ENCODE measurements at places on chromosomes 11 and 22.

DNA sequence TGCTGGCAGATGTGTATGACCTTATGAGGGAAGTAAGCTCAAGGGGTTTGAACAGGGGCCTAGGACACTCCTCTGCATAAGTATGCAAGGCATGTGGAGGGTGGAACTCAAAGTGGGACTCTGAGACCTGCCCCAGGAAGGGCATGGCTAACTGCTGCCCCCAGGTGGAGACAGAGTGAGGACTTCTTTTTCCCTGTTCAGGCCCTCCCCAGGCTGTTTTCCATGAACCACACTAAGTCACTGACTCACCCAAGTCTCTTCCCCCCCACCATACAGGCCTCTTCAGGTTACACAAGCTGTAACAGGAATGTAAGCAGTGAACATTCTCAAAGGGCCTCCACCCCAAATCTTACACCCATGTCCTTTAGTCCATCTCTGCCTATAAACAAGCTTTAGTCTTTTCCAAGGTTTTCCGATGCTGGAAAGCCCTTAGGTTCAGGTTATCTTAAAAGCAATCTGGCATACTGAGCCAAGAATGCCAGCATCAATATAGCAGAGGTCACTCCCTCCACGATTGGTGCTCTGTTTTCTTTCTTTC lies 13.1 kb downstream of the EEF1G start:
- DNase-seq = peak; percentile 71

GRCh38 chr11:9669954-9670353 lies 6.1 kb downstream of the SWAP70 start:
- DNase-seq = no peak

GRCh38 chr11:118939404-118939915 lies 13.7 kb upstream of the BCL9L start:
- no peak for DNase-seq

GRCh38 chr11:66509131-66509561 lies 1.3 kb upstream of the BBS1 start:
- no peak for DNase-seq

DNA sequence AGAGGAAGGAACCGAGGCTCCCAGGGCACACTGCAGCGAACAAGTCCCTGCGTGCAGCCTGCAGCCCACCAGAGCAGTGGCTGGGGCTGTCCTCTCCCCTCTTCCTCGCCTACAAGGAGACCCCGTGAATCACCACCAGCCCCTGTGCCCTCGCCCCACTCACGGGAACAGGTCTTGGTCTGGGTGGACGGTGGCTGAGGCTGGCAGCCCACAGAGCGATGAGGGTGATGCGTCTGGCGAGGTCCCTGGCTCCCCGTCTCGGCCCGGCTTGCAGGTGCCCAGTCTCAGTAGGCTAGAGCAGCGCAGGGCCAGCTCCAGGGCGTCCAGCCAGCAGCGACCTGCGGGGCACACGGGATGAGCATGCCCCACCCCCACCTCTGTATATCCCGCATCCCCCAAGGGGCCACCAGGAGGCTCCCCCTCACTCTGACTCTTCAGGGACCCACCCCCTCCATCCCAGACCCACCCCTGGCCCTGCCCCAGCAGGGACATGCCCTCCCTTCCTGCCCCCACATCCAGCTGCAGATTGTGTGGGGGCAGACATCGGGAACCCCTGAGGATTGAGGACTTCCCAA lies 50.5 kb upstream of the CARS1 start:
- DNase-seq = no peak

DNA sequence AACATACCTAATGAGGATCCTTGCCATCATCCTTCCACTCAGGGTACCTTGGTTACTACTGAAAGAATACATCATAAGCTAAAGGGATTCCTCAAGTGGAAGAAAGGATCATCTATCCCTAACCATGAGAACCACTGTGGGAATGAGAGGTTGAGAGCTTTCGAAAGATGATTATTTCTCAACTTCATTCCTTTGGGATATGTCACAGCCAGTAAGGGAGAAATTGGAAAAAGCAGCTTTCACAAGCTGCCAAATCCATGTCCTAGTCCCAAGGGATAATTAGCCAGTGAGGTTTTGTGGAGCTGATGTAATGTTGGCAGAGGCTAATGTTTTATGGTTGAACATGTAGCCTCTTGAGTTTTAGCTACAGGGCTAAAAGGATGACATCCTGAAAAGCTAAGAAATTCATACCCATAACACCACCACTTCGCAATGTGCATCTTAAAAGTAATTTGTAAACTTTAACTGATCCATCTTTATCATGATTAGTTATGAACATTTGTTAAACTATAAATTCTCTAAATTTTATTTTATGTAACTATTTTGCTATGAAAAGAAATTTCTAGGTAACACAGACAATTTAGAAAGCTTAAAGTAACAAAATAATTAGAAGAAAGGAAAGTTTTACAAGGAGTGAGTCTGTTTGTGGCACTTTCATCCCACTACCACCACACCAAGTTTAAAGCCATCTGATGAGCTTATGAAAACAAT lies 123.9 kb downstream of the MRTFA start:
- no peak for DNase-seq

DNA sequence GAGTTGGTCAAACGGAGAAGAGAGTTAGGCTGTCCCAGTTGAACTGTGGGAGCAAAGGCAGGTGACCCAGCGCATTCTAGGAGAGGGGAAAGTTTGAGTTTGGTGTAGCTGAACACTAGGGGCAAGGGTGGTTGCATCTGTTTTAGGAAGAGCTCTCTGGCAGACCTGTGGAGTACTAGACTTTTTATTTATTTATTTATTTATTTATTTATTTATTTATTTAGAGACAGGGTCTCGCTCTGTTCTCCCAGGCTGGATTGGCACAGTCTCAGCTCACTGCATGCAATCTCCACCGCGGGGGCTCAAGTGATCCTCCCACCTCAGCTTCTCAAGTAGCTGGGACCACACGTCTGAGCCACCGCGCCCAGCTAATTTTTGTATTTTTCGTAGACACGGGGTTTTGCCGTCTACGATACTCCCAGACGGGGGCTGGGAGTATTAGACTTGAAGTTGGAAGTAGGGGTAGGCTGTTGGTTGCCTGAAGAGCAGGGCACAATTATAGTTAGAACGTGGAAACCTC lies 950 bp upstream of the ACER3 start:
- DNase-seq = no peak

- no peak for DNase-seq
Measured at GRCh38 chr22:49512487-49513165, 315.0 kb downstream of the BRD1 start.

DNA sequence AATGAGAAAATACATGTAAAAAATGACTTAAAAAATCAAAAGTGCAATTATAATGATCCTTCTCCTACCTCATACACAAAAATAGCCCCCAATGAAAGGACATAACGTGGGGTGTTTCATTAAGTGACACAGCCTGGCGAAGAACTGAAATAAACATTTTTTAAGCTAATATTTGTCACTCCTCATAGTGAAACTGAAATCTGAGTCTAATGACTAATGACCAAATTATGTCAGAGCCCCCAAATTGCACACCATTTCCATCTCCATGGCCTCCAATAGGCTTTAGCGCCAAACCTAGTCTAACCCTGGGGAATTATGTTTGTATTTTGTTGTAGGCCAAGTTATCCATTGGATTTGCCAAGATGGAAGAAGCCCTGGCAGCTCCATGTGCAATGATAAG lies 119.1 kb downstream of the WT1 start:
- no peak for DNase-seq

DNA sequence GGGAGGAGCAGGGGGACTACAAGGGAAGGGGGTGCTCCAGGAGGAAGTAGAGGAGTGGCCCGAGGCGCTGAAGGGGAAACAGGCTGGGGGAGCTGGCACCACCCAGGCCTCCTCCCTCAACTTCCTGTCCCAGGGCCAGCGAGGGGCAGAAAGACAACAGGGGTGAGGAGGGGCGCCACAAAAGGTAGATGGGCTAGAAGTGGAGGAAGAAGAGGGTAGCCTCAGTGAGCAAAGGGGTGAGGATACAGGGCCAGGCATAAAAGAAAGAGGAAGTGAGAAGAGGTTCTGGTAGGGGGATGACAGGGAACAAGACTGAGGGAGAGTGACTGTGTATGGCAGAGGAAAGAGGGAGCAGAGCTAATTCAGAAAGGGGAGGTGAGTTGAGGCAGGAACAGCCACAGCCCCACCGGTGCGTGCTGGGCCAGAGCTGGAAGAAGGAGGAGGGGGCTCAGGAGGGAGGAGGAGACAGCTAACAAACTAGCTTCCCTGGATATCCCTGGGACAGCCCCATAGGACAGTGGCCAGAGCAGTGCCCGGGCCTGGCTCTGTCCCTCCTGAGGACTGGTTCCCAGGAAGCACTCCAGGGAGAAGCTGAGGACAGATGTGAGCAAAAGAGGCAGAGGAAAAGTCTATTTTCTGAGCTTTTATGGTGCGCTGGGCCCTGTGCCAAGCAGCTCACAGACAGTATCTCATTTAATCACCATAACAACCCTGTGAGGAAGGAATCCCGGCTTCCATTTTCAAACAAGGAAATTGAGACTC lies 8.5 kb downstream of the DCHS1 start:
- DNase-seq = no peak

DNA sequence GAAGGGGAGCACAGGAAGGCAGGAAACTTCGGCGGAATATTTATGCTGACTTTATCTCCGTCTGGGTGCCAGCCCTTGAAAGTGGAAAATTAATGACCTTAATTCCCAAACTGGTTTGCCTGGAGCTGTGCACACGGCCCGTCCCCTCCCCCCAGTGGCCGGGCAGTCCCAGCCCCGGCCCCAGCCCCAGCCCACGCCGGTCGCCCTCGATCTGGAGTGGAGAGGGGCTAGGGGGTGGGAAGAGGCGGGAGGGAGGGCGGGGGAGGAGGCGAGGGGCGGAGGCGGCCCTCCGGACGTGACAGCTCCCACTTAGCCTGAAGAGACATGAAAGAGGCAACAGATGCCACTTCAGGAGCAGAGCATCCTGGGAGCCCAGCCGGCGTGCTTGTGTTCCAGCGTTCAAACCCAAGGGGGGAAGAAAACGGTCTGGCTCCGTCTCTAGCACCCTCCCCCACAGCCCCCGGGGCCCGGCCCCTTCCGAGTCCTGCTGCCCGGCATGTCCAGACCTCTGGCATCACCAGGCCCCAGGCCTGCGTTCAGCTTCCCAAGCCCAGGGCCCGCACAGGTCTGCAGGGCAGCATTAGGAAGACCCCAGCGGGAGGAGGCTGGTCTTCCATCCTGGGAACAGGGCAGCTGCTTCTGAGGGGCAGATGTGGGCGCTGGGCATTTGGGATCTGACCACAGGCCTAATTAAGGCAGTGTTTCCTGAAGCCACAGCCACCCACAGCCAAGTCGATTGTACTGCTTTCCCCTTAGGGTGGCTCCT lies 20.0 kb upstream of the LMO1 start:
- peak; percentile 36 for DNase-seq

- no peak for DNase-seq
Measured at GRCh38 chr11:44798607-44798972, 71.8 kb downstream of the TSPAN18 start.

GRCh38 chr11:47856186-47856585 lies 8.0 kb upstream of the NUP160 start:
- DNase-seq = no peak

- no peak for DNase-seq
Measured at GRCh38 chr22:24157822-24158135, 23.5 kb upstream of the SUSD2 start.

DNA sequence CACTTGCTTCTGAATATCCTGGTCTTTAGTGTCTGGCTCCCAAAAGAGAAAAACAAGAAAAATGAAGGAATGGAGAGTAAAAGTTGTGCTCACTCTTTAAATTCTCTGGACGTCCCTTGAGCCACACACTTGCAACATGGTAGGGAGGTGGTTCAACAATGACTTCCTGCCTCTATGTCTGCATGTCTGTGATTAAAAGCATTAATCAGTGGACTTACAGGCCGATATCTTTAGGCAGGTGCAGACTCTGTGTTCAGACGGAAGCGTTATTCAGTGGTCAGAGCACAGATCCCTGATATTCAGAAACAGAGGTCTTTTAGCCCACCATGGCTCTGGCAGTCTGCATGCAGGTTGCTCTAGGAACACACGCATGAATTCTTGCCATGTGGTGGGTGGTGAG lies 1920.0 kb upstream of the RAG2 start:
- DNase-seq = no peak

- DNase-seq = no peak
Measured at GRCh38 chr22:20995329-20996030, 6.4 kb downstream of the THAP7 start.

DNA sequence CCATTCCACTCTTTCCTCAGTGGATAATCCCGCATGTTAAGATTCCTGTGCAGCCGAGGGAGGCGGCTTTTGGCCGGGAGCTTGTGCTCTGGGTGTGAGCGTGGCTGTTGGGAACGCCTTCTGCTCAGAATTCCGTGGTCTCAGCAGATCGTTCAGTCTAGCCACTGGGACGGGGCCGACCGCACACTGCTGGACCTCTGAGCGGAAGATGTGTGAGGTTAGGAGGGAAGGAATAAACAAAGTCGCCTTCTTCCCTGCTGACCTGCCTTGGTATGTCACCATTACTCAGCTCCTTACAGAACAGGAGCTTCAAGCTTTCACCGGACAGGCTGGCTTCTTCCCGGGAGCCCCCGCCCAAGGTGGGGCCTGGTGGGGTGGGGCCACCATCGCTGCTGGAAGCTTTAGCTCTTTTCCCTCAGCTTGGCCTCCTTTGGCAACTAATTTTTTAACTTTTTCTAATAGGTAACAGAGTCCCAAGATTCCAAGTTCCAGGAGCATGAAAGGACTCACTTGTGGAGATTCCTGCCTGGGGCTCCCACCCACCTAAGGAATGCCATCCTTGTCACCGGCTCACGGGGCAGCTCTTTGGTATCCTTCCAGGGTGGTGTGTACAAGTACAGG lies 22.5 kb upstream of the SEPTIN5 start:
- DNase-seq = peak; percentile 65

DNA sequence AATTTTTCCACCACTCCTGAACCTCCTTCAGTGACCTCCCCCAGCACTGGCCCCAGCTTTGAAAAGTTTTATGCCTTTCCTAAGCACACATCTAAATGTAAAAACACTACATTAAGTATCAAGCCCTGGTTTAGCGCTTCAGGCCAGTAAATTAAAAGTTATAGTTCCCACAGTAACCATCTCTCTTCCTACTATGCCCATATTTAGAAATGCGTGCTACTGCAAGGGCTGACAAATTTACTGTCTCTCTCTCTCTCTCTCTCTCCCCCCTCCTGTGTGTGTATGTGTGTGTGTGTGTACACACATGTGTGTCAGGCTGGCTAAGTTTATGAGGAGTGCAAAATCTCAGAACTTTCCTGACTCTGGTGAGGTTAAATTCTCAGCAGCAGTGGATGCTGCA lies 231.4 kb downstream of the LARGE1 start:
- no peak for DNase-seq
